CD4-positive, alpha-beta memory T cell (primary cell): ENCODE measurements at places on chromosomes 1 and 21. TPM values are rescaled to one million over a fixed set of nuclear protein-coding genes. Genes with fewer than 3 reads are reported as not detected.

MX2 gene
- total RNA-seq: 107 TPM

MROH9 gene
- not detected for total RNA-seq

GRCh38 chr1:10836726-10837125, 40.3 kb upstream of the CASZ1 start:
- no peak overlapping the region for H3K27ac ChIP-seq
- no peaks in the 10 kb centered on the region for H3K4me1 ChIP-seq
- H3K36me3 ChIP-seq: no peaks in the 10 kb centered on the region
- H3K4me3 ChIP-seq: no peak overlapping the region
- no peak for DNase-seq
- H3K27me3 ChIP-seq: no peaks in the 10 kb centered on the region

GRCh38 chr1:165634154-165634921, 3.3 kb downstream of the MGST3 start:
- no peak overlapping the region for H3K4me3 ChIP-seq
- no peaks in the 10 kb centered on the region for H3K36me3 ChIP-seq
- H3K4me1 ChIP-seq: peaks cover 35% of the 10 kb centered on the region

DNA sequence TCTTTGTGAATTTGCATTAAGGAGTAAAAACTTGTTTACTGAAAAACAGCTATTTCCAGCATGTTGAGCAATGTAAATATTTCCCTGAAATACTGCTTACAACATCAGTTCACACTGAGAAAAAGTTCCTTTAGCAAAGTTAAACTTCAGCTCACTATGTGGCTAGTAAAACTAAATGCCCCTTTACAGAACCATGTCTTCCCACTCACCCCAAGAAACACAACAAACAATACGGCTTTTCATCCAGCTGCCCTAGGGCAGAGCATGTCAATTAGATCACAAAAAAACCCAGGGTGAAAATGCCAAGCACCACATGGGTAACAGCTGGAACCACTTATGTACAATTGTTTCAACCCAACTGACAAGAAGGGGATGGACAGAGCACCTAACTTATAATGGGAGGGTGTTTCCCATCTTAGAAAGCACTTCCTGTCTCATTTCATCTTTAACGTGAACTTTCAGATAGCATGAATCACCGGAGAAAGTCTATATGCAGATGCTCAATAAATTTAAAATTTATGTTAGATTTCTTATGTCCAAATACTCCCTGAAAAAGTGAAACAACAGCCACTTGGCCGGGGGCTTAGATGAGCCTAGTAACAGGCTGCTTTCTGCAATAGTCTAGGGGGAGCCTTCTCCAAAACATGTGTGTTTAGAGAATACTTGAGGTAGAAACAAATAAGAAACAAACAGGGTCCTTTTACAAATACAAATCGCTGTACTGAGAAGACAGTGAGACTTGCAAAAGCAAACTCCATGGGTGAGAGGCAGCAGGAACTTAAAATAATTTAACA, 6.6 kb downstream of the NID1 start:
- peaks cover 6% of the 10 kb centered on the region for H3K4me1 ChIP-seq
- no peaks in the 10 kb centered on the region for H3K36me3 ChIP-seq
- H3K4me3 ChIP-seq: no peak overlapping the region
- DNase-seq: no peak
- no peaks in the 10 kb centered on the region for H3K27me3 ChIP-seq

- no peak overlapping the region for H3K27ac ChIP-seq
- H3K27me3 ChIP-seq: no peaks in the 10 kb centered on the region
- no peaks in the 10 kb centered on the region for H3K36me3 ChIP-seq
- H3K4me1 ChIP-seq: peaks cover 28% of the 10 kb centered on the region
- H3K4me3 ChIP-seq: no peak overlapping the region
Measured at GRCh38 chr1:181086926-181087325, 1.6 kb upstream of the IER5 start.

GRCh38 chr1:30060738-30061137, 662.6 kb downstream of the MATN1 start:
- no peak overlapping the region for H3K27ac ChIP-seq
- no peak overlapping the region for H3K4me3 ChIP-seq
- no peak for DNase-seq
- no peaks in the 10 kb centered on the region for H3K36me3 ChIP-seq
- H3K27me3 ChIP-seq: peaks cover 3% of the 10 kb centered on the region

DNA sequence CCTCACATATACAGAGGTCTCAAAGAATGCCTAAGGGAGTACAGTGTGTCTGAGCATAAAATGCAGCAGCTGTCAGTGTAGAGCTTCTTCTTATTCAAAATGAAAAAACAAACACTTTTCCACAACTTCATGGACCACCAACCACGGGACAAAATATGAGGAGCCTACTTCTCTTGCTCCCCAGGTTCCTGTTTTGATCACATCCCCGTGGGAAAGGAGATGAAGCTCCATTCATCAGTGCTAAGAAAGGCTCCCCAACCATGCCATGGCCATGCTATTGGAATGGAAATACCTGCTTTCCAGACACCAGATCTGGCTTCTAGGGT, 383 bp downstream of the CD48 start:
- H3K27ac ChIP-seq: peak overlapping the region; percentile 96
- peaks cover 67% of the 10 kb centered on the region for H3K4me1 ChIP-seq
- DNase-seq: no peak
- no peaks in the 10 kb centered on the region for H3K27me3 ChIP-seq

GRCh38 chr21:29942034-29942433, 2.2 kb upstream of the GRIK1 start:
- H3K27ac ChIP-seq: no peak overlapping the region
- H3K4me3 ChIP-seq: no peak overlapping the region
- H3K4me1 ChIP-seq: no peaks in the 10 kb centered on the region
- H3K36me3 ChIP-seq: no peaks in the 10 kb centered on the region
- H3K27me3 ChIP-seq: no peaks in the 10 kb centered on the region
- no peak for DNase-seq

- DNase-seq: no peak
- H3K4me1 ChIP-seq: no peaks in the 10 kb centered on the region
- no peaks in the 10 kb centered on the region for H3K36me3 ChIP-seq
Measured at GRCh38 chr21:25885405-25885804, 150.6 kb downstream of the GABPA start.

DNA sequence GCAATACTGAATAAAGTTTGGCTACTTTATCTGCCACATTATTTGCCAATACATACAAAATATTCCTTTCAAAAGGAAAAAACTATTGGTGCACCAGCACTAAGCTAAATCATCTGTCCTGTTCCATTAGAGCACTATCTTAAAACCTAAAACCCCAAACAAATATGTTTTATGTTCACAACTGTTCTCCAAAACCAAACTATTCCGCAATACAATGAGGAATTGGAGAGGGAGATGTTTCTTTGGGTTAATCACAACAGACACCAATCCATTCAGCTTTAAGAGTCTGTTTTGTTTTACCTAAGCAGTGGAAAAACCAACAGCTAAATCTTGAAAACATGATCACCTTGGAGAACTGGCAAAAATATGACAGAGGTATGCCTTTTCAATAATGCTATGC, 85.1 kb downstream of the ZNF644 start:
- no peak overlapping the region for H3K27ac ChIP-seq
- H3K4me3 ChIP-seq: no peak overlapping the region
- peaks cover 19% of the 10 kb centered on the region for H3K36me3 ChIP-seq
- no peak for DNase-seq
- H3K27me3 ChIP-seq: no peaks in the 10 kb centered on the region

DNA sequence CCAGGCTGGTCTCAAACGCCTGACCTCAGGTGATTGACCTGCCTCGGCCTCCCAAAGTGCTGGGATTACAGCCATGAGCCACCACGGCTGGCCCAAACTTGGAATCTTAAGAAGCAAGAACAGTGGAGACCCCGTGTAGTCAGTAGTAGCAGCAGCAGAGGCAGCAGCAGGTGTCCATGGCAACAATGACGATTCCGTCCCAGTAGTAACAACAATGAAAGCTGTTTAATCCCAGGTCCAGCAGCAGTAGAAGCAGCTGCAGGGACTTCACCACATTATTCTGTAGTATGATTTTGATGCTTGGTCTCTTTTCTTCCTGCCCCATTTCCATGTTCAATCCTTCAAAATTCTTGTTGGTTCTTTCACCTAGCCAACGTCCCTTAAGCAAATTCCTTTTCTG, 69.6 kb upstream of the KCTD3 start:
- no peak overlapping the region for H3K4me3 ChIP-seq
- H3K27ac ChIP-seq: no peak overlapping the region
- H3K4me1 ChIP-seq: no peaks in the 10 kb centered on the region

DNA sequence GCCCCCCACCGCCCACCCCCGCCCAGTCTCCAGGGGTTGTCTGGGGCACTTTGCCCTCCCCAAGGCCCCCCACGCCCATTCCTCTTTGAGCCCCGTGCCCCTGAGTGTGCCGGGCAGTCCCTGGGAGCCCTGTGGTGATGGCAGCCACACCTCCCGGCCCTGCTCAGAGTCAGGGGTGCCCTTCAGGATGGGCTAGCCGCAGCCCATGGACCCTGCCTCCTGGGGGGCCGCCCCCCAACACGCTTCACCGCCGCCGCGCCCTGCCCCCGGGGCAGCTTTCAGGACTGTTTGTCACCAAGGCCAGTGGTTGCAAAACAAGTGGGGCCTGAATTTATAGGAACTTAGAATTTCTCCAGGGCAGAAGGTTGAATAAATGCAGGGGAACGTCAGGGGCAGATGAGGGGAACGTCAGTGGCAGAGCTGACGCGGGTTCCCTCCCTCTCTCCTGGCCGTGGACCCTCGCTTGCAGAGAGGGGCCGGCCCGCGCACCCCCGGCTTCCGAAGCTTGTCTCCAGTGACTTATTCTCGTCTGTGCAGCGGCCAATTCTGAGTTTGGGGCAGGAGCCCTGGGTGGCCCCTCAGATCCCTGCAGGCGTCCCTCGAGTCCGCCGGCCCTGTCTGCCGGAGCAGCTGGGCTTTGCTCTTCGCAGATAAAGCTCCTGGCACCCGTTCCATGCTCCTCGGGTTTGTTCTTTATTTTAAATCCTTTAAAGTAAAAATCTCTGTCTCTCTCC, 41.2 kb upstream of the ADARB1 start:
- H3K36me3 ChIP-seq: no peaks in the 10 kb centered on the region
- H3K4me3 ChIP-seq: no peak overlapping the region
- no peak overlapping the region for H3K27ac ChIP-seq
- no peaks in the 10 kb centered on the region for H3K4me1 ChIP-seq
- no peak for DNase-seq

GRCh38 chr1:52601991-52602855, at the start of gene GPX7:
GPX7 (plus strand) TSS chr1:52602371; CDS start chr1:52602410, 39 bp downstream.
- H3K36me3 ChIP-seq: peaks cover 9% of the 10 kb centered on the region
- peak; percentile 68 for DNase-seq
- no peaks in the 10 kb centered on the region for H3K27me3 ChIP-seq

DNA sequence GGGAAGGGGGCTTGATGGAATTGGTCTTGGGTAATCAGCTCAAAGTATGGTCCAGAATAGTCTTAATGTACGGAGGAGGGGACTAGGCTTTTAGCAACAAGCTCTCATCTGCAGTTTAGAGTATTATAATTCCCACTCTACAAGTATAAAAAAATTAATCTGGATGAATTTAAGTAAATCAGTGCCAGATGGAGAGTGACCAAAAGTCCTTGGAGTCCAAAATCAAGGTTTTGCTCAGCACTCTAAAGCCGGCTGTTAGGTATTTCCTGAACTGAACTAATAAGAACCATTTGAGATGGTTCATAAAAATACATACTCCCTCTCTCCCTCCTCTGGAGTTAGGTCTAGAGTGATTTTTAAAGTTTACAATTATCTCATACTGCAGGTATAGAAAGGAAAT, 23.7 kb downstream of the GLUL start:
- no peak overlapping the region for H3K4me3 ChIP-seq
- no peaks in the 10 kb centered on the region for H3K4me1 ChIP-seq
- DNase-seq: no peak
- no peaks in the 10 kb centered on the region for H3K27me3 ChIP-seq
- no peak overlapping the region for H3K27ac ChIP-seq

- H3K4me1 ChIP-seq: peaks cover 18% of the 10 kb centered on the region
- H3K27me3 ChIP-seq: peaks cover 4% of the 10 kb centered on the region
Measured at GRCh38 chr1:234214129-234214910, 158.9 kb upstream of the COA6 start.

- no peaks in the 10 kb centered on the region for H3K36me3 ChIP-seq
- no peaks in the 10 kb centered on the region for H3K27me3 ChIP-seq
- no peak for DNase-seq
- H3K27ac ChIP-seq: no peak overlapping the region
Measured at GRCh38 chr1:231969076-231969475, 342.5 kb downstream of the DISC1 start.

- H3K4me1 ChIP-seq: no peaks in the 10 kb centered on the region
- H3K27me3 ChIP-seq: no peaks in the 10 kb centered on the region
- H3K36me3 ChIP-seq: no peaks in the 10 kb centered on the region
- H3K4me3 ChIP-seq: no peak overlapping the region
Measured at GRCh38 chr1:48038270-48038767, 41.1 kb upstream of the TRABD2B start.
